ENCODE measurements at places on chromosomes 12 and 14.

- DNase-seq = no peak
These were observed 49.5 kb downstream of the SOCS2 start for GRCh38 chr12:93621986-93622385.

DNA sequence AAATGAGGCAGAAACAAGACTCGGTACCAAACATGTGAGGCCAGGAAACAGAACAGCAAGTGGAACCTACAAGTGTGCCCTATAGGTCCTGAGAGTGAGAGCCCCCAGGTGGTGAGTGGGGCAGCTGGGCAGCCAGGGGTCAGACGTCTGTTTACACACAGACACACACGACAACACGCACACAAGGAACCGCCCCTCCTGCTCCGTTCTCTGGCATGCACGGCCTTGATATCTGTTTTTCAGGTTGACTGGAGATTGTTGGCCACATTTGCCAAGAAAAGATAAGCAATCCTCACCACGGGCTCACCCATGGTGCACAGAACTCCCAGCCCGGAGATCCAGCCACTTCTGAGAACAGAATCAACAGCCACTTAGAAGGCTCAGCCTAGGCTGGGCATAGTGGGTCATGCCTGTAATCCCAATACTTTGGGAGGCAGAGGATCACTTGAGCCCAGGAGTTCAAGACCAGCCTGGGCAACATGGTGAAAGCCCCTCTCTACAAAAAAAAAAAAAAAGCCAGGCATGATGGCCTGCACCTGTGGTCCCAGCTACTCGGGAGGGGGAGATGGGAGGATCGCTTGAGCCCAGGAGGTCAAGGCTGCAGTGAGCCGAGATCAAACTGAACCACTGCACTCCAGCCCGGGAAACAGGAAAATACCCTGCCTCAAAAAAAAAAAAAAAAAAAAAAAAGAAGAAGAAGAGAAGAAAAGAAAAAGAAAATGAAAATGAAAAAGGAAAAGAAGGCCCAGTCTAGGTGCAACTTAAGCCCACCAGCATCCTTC, 19.4 kb upstream of the EIF5 start:
- no peak for DNase-seq

DNA sequence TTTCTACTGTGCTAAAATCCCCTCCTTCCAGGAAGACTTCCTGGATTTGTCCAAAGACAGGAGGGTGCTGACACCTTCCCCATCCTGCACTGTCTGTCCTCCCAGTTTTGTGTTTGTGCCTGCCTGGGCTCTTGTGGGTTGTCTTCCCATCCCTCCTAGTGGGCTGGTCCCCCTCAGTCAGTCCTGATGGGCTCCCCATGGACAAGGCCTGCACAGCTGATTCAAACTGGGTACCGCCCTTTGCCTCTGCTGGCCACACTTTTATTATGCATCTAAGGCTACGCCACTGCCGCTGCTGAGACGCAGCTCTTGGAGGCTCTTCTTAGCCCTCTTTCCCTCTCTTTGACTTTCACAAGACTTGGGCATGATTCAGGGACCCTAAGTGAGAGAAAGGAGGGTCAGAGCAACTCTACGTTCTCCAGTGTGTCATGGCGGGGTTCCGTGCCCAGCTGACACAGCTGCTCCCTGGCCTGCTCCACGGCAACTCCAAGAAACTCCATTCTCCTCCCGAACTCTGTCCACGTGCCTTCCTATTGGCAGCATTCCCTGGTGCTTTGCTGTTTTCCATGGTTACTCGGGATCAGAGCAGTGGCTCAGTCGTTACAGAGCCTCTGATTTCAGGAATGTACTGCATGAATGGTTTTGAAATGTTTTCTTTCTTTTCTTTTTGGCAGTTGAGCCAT, 3.8 kb upstream of the KRT85 start:
- no peak for DNase-seq

DNA sequence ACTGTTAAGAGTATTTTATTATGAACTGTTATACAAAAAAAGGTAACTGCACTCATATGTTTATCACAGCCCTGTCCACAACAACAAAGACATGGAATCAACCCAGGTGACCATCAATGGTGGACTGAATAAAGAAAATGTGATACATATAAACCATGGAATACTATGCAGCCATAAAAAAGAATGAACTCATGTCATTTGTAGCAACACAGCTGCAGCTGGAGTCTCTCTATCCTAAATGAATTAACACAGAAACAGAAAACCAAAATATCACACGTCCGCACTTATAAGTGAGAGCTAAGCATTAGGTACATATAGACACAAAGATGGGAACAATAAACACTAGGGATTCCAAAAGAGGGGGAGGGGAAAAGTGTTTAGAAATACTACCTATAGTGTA, 95.8 kb downstream of the BCAT1 start:
- DNase-seq = no peak

GRCh38 chr12:19916974-19917373, 451.4 kb upstream of the PDE3A start:
- DNase-seq = no peak

DNA sequence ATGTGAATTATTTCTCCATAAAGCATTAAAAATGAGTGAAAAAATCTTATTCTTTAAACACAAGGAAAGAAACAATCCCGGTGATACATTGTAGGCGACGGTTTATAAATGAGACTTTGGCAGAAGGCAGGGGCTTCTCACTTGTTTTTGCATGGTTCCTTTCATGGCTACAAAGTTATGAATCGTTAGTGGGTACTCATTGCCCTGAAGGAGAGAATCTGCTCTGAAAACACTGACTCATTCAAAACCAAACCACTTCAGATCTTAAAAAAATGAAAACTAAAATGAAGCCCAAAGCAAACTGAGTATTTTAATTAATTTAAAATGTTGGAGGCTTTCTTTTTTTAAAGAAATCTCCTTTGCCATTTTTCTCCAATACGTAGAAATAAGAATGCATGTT, 41.4 kb upstream of the AMIGO2 start:
- no peak for DNase-seq

DNA sequence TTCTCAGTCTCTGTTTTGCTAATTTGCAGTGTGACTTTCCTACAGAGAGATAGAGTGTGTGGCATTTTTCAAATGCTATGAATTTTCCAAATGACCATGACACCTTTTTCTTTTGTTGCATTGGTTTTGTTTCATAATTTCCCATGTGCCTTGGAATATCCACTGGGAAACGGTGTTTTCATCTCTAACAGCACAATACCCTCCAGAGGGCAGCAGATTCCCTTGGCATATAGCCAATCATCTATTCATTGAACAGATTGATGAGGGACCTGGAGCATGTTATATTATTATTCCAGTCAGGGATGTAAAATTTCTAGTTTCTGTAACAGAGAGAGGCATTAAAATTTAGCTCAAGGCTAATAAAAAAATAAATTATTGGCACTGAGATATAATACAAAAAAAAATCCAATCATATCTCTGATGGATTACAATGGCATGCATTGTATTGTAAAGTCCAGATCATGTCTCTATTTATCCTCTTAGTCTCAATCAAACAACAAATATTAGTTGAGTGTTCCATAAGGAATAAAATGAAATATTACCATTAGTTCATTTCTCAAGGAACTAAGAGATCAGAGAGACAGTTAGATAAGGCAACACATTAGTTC, 29.6 kb upstream of the NTN4 start:
- peak; percentile 75 for DNase-seq

- no peak for DNase-seq
These were observed 95.5 kb upstream of the FAR2 start for GRCh38 chr12:29053567-29053966.

GRCh38 chr12:46368684-46369083, 3.9 kb downstream of the SLC38A2 start:
- DNase-seq = no peak

- no peak for DNase-seq
These were observed 67.9 kb downstream of the FAR2 start for GRCh38 chr12:29216797-29217575.

GRCh38 chr12:52141306-52141705, 50.5 kb downstream of the KRT80 start:
- no peak for DNase-seq
